Fibroblast of skin of back (primary cell): ENCODE measurements at places on chromosomes 3 and 15.

DNA sequence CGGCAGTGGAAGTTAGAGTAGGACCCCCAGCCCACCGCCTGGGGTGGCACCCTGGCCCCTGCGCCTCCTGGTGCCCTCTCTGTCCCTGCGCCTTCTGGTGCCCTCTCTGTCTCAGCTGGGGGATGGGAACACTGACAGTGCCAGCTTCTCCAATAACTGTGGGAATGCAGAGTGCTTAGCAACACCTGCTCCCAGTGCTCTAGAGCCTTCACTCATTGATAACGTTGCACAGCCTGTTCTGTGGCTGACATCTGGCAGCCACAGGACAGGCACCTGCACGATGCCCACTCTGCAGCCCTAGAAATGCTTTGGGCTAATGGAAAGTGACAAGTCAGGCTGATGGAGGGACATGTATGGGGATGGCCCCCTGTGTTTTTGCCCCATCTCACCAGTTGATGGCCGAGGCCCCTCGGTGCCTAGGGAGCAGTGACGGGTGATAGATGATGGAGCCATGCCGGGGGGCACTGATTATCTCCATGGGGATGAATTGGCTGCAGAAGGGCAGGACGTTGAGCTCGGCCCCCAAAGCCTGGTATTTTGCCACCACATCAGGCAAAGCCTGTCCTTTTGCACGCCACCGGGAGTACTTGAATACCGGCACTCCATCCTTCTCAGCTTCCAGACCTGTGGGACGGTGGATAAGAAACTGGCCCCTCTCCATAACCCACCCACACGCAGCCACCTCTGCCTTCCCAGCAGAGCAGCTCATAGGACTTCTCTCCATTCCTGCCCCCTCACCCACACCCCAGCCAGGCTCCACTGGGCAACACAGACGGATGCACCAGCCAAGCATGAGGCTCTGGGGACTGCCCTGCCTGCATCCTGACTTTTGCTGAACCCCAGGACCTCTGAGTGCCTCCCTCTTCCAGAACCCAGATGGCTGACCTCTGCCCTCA lies 22.1 kb downstream of the ALDH1L1 start:
- DNase-seq, result no peak

DNA sequence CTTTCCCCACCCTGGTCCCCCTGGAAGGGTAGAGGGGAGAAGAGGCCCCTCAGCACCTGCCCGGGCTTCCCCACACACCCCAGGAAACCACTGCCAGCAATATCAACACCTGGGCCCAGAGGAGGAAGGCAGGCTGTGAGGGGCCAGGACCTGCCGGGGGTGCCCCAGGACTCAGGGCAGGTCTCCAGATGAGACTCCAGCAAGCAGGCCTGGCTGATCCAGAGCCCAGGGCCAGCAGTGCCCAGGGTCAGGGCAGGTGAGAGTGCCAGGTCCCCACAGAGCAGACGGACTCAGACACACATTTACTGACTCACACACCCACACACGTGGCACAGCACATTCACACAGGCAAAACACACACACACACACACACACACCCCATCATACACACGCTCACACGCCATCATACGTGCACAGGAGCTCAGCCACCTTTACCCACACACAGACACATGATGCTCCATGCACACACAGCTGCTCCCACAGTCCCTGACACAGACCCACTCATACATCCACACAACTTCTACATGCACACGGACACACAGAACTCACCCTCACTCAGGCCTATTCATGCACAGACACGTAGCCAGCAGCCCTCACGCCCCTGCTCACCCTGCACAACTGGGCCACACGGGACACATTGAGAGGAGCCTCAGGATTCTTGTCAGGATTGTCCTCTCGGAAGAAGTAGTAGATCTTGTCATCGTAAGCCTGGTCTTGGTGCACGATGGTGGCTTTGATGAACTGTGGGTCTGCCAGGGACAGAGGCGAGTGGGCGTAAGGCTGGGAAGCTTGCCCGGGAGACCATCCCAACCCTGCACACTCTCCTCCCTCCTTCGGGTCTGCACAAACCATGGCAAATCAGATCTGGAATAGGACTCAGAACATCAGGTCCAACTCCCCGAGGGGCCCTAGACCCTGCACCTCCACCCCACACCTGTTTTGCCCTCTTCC lies 17.5 kb downstream of the SEMA7A start:
- DNase-seq, result no peak

DNA sequence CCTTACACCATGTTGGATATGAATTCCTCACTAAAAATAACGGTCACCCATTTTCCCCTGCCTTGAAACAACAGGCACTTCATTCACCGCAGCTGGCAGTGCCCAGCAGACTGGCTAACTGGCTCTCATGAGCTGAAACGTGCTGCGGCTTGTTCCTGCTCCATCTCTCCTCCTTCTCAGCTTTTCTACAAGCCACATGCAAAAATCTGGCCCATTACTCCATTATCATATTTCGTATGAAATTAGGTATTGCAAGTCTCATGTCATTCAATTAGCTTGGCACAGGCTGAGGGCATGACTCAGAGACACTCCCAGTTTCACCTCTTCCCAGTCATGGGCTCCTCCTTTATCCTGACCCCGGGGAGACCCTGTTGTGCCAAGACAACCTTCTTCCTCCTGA lies 60.0 kb downstream of the MAGEF1 start:
- no peak for DNase-seq

GRCh38 chr3:158313338-158313927 lies 203.5 kb downstream of the RSRC1 start:
- DNase-seq, result peak; percentile 55

GRCh38 chr3:38116471-38117162 lies 20.3 kb downstream of the ACAA1 start:
- DNase-seq, result no peak

- no peak for DNase-seq
These were observed 65.2 kb downstream of the CERS3 start for GRCh38 chr15:100463515-100463914.

DNA sequence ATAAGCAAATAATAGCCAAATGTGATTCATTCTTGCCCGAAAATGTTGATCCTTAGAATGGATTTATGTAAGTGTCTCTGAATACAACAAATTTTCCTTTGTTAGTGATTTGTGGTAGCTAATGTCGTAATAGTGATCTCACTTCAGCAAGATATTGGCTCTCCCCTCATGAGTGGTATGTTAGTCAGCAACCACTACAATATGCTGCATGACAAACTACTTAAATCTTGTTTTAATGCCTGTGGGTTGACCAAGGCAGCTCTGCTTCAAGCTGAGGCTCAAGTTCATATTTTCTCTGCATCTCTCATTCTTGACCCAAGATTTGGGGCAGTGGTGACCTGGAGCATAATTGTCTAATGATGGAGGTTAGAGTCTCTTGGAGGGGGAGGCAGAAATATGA lies 49.8 kb upstream of the GALNT15 start:
- peak; percentile 95 for DNase-seq

DNA sequence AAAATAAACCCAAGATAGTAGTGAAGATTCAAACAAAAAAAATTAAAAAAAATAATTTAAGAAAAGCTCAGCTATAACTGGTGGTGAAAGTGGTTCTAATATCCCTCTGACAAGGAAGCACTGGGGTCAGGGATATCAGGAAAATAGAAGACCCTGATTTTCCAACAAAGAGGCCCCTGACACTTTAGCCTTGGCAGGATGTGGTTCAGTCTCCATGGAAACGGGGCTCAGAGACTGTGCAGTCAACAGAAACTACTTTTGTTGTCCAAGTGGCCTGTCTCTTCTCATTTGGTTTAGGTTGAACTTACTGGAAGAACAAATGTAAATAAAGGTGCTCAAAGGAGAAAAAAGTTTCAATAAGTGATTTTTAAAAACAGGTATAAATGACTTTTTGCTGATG lies 27.2 kb downstream of the INTS14 start:
- peak; percentile 26 for DNase-seq

- no peak for DNase-seq
These were observed 2.1 kb upstream of the POLR2M start for GRCh38 chr15:57704441-57704840.

DNA sequence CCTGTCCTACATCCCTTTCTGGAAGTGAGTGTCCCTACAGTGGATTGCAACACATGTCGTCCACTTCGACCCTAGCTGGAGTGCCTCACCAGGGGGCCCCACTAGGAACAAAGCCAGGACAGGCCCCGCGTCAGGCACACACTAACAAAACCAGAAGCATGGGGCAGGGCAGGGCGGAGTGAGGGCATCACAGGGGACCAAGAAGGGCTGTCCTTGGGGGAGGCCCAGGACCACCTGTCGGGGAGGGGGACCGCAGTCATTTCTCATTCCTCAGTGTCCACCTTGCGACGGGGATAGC lies 21.9 kb downstream of the IDH2 start:
- DNase-seq, result no peak

GRCh38 chr15:89328398-89329254 lies 6.0 kb downstream of the POLG start:
- no peak for DNase-seq

DNA sequence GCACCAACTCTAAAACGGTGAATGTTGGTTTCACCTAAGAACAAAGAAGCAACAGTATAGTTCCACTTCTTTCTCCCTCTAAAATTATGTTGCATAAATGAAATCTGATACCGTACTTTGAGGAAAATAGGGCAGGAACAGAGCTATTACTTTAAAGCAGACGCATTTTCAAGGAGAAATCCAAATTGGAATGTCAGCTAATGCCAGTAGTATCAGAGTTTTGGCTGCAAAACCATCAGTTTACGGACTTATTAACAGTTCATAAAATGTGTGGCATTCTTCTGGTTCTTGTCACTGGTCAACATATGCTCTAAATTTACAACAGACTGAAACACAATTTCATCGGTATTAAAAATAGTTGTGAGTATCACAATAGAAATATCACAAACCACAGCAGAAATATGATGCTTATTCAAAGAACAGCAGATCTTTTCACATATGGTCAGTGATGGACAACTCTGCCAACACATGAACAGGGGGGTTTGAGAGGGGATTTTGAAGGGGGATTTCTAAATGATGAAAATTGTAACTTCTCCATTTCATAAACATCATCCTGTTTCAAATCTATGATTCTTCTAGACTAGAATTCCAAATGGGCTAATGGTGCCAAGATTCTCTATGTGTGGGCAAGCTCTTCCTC lies 38.7 kb upstream of the ROBO2 start:
- no peak for DNase-seq

GRCh38 chr3:24139463-24140412 lies 194.7 kb downstream of the NR1D2 start:
- no peak for DNase-seq

DNA sequence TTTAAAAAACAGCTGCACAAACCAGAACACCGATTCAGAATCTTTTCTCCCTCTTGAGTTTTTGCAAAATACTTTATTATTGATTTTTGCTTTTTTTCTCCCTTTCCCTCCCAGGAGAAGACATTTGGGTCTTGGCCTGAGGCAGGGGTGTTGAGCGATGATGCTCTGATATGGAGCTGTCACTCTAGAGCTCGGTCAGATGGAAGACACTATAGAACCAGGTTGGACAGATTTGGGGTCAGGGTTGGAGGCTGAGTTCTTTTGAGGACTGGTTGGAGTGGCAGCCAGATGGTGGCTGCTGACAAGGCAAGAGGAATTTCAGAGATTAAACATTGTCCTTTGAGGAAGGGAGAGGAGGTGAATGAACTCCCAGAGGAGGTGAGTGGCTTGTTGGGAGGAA lies 16.9 kb downstream of the CDAN1 start:
- no peak for DNase-seq

GRCh38 chr15:63080634-63081250 lies 38.2 kb downstream of the TPM1 start:
- DNase-seq, result no peak

GRCh38 chr15:63079947-63080626 lies 37.5 kb downstream of the TPM1 start:
- DNase-seq, result no peak

GRCh38 chr3:125140011-125140817 lies 72.3 kb downstream of the SLC12A8 start:
- peak; percentile 92 for DNase-seq

- no peak for DNase-seq
These were observed 1.6 kb upstream of the SUCNR1 start for GRCh38 chr3:151871639-151872468.

DNA sequence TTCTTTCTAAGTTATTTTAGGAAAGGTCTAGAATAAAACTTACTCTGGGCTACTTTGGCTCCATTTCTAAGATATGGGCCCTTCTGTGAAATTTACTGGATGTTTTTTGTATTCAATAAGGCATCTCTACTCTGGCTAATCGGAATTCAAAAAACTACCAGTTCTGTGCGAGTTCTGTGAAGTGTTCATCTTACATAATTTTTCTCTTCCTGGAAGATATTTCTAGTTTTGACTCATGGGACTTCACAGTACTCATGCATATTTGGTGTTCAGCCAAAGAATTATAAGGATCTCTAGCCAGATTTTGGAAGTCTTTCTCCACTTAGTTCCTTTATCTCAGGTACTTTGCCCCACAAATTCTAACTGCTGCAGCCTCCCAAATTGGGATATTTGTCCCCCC lies 46.4 kb upstream of the MBNL1 start:
- peak; percentile 84 for DNase-seq

- DNase-seq, result no peak
These were observed 13.2 kb downstream of the TSPAN3 start for GRCh38 chr15:77057685-77058084.

DNA sequence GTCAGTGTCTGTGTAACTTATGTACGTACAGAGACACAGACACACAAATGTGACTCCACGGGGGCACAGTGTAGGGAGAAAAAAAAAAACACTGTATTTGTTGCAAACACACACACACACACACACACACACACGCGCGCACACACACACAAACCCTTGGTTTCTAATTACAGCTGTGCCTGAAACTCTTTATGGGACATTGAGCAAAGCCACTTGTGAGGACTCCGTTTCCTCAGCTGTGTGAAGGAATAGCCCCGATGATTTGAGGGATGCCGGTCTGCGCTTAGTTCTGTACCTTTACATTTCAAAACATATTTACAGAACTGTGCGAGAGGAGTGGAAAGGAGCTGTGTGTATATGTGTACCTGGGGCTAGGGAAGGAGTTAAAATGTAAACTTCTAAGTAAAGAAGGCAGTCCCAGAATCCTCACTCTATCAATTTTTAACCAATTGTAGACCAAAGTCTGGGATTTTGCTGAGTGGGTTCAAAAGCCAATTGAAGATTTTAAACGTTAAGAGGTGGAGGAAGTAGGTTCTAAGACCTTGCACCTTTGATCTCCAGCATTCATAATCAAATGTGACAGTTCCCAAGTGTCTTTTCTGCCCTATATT lies 5.3 kb upstream of the BCL6 start:
- DNase-seq, result no peak

GRCh38 chr3:138547342-138547975 lies 46.6 kb downstream of the CEP70 start:
- no peak for DNase-seq
